Fibroblast of pulmonary artery (primary cell): ENCODE measurements at places on chromosomes 1 and 21.

GRCh38 chr1:41175546-41175945 lies 66.6 kb downstream of the SCMH1 start:
- peak; percentile 52 for DNase-seq

DNA sequence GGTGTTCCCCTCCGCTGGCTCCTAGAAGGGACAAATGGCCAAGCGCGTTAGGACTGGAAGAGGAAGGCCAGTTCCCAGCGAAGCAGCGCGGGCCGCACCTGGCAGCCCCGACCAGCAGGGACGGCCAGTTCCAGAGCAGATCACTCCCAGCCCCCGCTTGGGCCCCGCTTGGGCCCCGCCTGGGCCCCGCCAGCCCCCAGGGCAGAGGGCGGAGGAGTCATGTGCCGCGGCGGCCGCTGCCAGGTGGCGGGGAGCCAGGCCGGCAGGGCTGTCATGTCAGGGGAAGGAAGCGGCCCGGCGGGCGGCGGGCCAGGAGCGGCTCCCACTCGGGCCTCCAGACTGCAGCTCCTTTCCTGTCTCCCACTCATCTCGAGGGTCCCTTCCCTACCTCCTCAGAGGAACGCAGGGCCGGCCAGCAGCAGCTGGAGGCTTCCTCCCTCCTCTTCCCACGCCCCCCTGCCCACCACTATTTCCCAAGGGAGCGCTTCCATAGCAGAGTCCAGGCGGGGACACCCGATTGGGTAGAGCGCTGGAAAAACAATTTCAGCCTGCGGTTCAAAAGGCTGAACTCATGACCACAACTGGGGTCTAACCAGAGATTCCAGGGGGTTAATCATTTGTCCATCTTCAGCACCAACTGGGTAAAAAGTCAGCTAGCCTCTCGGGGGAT lies 16.5 kb downstream of the ZNF697 start:
- DNase-seq: peak; percentile 97

DNA sequence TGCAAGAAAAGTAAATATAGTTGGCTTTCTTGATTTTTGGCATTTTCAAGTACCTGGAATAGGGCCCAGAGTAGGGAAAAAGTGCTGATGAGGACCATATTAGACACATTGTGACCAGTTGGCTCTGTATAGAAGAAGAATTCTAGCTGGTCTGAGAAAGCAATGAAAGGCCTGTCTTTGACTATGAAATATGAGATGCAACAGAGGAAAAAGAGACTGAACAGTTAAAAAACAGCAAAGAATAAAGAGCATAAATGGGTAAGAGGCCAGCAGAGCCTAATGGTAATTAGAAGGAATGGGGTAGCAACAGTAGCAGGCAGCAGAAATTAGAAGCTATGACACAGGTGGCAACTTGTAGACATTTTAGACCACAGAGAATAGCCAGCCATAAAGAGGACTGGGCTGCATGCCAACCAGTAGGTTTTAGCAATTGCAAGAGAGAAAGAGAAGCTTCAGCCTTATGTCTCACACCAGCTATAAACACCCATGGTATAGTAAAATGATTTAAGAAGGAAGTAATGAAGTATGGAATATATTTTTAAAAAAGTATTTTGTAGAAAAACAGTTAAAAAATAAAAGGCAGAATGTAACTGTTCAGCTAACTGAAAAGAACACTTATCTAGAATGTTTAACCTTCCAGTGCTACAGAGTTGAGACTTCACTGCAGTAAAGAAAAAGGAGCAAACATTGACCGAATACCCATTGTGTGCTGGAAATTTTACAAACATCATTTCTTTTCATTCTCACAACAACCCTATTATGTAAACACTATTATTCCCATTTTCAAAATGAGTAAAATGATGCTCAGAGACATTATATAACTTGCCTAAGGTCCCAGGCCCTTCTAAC lies 114.1 kb downstream of the LHX4 start:
- peak; percentile 39 for DNase-seq

DNA sequence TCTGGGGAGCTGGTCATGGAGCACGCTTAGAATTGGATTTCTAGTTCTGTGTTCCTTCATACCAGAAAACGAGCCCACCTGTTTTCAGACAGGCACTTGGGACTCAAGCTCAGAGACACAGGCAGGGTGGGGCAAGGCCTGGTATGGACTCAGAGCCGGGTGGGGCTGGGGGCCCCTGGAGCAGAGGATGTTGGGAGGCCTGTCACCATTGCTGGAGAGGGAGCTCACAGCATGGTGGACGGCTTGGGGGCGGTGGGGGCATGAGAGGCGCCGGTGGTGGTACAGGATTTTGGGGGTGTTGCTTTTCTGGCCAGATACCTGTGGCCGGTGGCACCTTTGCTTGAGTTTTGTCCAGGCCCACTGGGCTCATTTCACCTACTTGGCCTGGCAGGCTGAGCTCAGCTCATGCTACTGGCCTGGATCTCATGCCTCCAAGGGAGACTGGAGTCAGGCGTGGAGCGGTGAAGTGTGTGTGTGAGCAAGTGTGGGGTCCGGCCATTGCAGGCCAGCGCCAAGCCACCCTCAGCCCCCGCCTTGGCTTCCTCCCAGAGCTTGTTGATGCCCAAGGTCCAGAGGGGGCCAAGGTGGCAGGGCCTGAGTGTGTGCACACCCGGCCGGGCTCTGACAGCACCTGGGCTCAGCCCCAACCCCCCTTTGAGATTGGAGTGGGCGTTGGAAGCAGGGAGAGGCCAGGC lies 8.7 kb downstream of the SLX9 start:
- DNase-seq: no peak

- DNase-seq: peak; percentile 77
Measured at GRCh38 chr1:85582687-85583591, 2.4 kb downstream of the CCN1 start.

DNA sequence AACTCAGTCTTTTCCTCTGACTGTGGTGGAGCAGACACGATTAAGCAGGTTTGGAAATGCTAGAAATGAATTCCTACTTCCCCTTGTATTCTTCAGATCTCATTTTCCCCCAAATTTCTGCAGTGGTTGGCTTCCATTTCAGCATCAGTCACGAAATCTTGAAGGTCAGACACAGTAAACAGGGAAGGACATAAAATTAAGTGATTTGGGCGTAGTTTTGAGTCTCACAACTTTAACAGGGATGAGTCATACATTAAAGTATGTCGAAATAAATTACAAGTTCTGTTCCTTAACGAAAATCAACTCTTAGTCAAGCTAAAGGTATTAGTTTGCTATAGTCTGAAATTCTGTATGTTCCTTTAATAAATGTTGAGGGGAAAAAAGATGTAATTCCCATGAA lies 61.1 kb downstream of the HNRNPR start:
- peak; percentile 69 for DNase-seq

DNA sequence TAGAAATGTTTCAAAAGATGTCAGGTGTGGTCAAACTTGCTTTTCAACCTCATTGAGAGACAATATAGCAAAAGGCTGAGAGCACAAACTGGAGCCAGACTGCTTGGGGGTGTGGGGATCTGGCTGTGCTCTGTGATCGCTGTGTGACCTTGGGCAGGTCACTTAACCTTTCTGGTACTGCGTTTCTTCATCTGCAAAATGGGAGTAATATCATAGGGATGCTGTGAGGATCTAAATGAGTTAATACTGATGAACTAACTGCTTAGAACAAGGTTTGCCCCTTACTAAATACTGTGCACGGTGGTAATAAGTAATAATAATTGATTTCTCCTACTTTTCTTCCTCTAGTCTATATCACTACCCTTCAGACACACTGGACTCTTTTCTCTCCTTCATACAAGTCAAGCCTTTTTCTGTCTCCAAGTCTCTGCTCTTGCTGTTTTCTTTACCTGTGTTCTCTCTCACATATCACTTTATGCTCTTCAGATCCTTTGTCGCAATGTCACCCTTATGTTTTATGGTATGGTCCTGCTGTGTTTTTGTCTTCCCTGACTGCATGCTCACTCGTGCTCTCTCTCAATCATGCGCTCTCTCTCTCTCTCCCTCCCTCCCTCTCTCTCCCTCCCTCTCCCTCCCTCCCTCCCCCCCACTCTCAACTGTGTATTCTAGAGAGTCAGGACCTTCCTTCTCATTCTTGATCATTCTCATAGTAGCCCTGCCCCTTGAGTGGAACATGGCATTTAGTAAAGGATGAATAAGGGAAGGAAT lies 3.3 kb downstream of the MGST3 start:
- no peak for DNase-seq

GRCh38 chr1:212819726-212820125 lies 27.7 kb downstream of the SPATA45 start:
- peak; percentile 61 for DNase-seq
